GM04503 (cell line): ENCODE measurements at places on chromosomes 2 and 18.

GRCh38 chr2:16931441-16931840 is 265.8 kb upstream of the CYRIA start:
- DNase-seq, result no peak

DNA sequence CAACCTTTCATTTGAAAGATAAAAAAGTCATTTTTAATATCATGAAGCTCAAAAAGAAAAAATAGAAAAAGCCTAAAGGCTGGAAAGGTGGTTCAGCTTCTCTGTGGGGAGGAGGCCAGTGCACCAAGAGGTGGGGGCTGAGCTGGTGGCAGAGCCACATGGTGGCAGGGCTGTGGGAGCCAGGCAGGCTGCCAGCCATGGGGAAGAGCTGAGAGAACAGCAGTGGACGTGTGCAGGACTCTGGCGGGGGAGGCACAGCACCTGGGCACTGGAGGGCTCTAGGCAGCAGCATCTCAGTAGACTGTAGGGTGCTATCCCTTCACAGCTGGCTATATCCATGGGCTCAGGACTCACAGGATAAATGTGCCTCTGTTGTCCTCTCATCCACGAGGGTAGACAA is 47.8 kb downstream of the STK25 start:
- DNase-seq, result no peak

- no peak for DNase-seq
These were observed 62.5 kb downstream of the RPIA start for GRCh38 chr2:88753833-88754584.

DNA sequence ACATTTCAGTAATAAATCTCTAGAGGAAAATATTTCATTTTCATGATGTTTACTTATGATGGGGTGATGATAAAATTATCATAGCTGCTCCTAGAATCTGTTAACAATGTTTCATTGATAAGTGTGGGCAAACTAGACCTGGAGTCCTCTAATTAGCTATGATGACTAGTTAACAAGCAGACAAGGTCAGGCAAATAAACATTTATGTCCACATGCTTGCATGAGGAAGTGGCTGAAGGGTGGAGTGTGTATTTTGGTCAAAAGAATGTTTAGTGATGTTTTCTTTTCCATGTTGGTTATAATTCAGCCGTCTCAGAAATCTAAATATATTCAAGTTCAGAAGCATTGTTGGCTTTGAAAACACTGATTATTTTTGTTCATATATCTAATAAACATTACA is 99.9 kb upstream of the FN1 start:
- DNase-seq, result no peak

DNA sequence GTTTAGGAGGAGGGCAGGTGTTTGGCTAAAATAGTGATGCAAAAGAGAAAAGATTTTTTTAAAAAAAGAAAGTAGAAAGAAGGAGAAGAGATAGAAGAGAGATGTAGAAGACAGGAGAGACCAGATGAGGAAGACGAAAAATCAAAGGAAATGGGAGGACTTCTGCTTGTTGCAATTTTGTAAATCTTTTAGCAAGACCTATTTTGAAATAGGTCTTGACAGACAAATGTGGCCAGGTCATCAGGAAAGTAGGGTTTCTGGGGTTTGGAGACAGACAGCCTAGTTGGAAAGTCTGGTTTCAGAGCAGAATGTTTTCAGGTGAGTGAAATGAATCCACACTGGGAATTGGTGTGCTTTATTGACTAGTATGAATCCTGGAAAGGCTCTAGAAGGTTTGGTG is 104.5 kb upstream of the CAVIN2 start:
- DNase-seq, result no peak

GRCh38 chr2:230902180-230902899 is 22.7 kb downstream of the GPR55 start:
- peak; percentile 11 for DNase-seq

GRCh38 chr2:240834377-240834975 is 14.5 kb upstream of the KIF1A start:
- DNase-seq, result no peak

- DNase-seq, result no peak
These were observed 54.6 kb downstream of the MERTK start for GRCh38 chr2:111952871-111953452.

DNA sequence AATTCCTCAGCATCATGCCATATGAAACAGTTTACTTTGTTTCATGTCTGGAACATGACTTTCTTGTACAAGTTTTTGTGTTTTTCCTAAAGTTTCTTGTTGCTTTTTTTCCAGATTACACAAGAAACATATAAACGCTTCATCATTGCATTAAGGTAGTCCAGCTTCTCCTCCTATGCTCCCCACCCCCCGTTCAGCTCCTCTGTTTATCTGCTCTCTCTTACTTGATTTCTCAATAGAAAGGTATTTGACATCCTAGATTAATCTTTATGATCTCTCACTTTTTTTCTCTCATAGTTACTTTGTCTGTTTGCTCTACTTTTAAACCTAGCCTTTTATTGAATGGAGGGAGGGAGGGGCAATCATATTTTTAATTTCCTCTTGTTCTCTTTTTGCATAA is 25.4 kb downstream of the SLC40A1 start:
- DNase-seq, result no peak

DNA sequence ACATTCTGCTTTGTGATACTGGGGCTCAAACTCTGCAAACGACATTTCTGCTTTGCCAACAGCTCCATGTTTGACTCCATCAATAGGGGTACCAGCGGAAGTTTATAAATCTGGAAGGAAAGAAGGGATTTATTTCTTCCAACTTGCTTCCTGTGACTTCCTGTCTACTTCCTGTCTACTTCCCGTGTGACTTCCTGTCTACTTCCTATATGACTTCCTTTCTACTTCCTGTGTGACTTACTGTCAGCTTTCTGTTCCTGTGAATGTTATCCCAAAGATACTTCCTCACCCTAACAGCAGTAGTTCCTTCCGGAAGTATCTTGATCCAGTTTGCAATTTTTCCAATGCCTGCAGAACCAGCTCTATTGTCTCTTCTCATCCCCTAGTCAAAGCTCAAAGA is 52.0 kb upstream of the MBOAT2 start:
- DNase-seq, result no peak

GRCh38 chr2:219499058-219499307 is 292 bp downstream of the GMPPA start:
- DNase-seq, result no peak

GRCh38 chr2:43754180-43754579 is 19.7 kb upstream of the DYNC2LI1 start:
- DNase-seq, result no peak

DNA sequence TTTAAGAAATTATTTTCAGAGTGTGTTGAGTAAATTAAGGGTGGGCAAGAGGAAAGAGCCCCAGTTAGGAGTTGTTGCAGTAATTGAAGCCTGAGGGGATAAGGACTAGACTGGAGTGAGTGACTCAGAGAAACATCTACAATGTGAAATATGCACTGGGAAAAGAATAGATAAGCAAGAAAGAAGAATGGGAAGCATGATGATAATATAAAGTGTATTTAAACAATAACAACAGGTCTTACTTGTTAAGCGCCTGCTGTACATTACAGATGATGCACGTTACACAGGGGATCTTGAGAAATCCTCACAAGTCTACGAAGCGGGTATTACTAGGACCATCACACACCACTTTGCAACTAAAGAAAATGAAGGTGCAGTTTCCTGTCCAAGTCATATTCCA is 73.6 kb upstream of the STK17B start:
- no peak for DNase-seq

- DNase-seq, result no peak
These were observed 679.7 kb downstream of the NYAP2 start for GRCh38 chr2:226079196-226079595.

GRCh38 chr2:73736855-73737779 is at the start of gene TPRKB:
TSS of gene TPRKB (minus strand) at chr2:73737345. CDS start at chr2:73734569, 2,776 bp downstream.
- peak; percentile 89 for DNase-seq

- no peak for DNase-seq
These were observed 25.2 kb downstream of the KATNAL2 start for GRCh38 chr18:46942646-46943045.

GRCh38 chr2:121304941-121305340 is 19.9 kb upstream of the TFCP2L1 start:
- no peak for DNase-seq

- no peak for DNase-seq
These were observed 48.0 kb upstream of the NRXN1 start for GRCh38 chr2:51079945-51080344.

DNA sequence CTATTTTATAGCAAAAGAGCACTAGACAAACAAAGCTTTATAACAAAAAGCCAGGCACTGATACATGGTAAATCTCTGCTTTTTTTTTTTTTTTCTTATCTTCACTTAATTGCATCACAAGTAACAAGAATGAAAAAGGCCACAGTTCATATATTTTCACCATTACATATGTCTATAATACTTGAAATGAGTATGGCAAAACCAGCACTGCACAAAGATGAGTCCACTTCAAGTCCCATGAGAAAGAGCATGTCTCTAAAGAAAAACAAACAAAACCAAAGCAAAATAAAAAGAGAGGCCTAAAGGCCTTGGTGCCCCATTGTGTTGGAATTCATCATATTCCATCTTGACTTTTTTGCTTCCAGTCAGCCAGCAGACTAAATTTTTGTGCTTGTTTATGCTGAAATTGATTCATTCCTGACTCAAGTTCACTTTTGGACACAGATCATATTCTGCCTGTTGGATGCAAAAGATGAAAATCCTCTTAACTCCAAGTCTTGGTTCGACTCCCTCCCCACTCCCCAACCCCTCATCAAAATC is 264.9 kb upstream of the CCDC68 start:
- DNase-seq, result no peak

GRCh38 chr2:37871456-37872191 is 53.5 kb upstream of the RMDN2 start:
- DNase-seq, result peak; percentile 94

DNA sequence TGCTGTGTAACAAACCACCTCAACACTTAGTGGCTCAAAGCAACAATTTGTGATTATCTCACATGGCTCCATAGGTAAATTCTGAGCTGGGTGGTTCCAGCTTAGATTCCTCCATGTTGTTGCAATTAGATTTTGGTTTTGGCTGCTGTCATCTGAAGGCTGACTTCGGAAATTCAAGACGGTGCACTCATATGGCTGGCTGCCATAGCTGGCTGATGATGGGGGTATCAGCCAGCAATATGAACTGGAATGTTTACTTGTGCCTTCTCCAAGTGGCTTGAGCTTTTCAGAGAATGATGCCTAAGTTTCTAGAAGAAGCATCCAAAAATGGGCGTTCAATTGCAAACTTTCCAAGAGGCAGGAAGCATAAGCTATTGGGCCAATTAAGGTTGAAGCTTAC is 213.1 kb downstream of the GCA start:
- DNase-seq, result no peak

DNA sequence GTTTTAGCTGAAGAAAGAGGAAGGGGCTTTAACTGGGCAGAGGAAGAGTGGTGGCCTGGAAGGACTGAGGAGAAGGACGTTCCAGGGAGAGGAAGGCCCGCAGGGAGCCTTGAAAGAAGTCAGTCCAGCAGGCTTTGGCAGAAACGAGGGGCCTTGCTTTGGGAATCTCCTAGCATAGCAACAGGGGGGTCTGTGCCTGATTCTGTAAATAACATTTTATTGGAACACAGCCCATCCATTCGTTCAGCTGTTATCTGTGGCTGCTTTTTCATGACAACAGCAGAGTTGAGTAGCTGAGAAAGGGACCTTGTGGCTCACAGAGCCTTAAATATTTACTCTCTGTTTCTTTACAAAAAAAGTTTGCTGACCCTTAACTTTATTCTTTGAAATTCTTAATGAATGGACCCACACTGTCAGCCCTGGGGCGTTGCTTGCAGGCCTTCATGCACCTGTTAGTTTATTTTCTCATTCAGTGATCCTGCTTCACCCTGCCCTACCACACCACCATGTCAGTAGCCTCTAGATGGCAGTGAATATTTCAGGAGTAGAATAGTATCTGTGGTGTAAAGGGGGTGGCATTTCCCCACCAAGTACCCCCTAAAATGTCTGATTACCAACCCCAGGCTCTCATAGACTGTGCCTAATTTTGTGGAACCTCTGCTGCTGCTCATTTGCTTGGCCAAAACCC is 61.0 kb downstream of the MGAT5 start:
- no peak for DNase-seq

DNA sequence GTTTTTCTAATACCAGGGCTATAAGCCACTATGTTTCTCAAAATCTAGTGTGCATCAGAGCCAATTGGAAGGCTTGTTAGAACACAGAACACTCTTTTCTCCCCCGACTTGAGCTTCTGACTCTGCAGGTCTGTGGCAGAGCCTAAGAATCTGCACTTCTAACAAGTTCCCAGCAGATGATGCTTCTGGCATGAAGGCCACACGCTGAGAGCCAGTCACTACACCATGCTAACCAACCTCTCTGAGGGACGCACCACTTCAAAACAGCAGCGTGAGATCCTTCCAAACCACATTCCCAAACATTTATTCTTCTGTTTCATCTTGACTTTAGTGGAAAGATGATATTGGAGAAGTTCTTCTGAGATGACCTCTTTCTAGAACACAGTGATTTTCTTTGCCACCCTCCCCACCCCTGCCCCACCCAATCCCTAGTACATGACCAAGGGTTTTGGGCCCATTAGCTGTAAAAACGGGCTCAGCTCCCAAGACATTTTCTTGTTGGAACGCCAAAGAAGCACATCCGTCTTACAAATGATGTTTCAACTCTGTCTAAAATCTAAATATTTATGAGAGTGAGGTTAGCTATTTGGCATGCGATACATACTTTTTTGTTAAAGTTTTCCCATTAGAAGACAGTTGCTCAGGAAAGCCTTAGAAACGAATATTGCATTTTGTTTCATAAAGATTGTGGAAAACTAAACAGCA is 391.9 kb downstream of the TMEM182 start:
- no peak for DNase-seq

DNA sequence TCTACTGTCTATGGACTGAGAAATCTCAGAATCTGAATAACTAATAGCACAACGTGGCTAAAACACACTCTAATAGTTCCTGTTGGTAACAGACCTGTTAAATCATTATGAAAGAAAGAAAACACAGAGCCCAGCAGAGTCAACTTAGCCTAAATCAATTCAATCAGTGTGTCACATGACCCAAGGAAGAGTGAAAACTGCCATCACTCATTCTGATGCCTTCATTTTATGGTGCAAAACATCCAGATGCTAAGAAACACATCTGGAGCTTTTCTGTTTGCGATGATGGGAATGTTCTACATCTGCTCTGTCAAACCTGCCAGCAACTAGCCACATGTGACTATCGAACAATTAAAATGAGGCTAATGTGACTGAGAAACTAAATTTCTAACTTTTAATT is 295.7 kb upstream of the TRIB2 start:
- DNase-seq, result no peak

GRCh38 chr18:74256190-74256589 is 35.6 kb downstream of the CYB5A start:
- DNase-seq, result no peak

- no peak for DNase-seq
These were observed 101.6 kb upstream of the FAM136A start for GRCh38 chr2:70403267-70404053.

- no peak for DNase-seq
These were observed 1.9 kb downstream of the CABLES1 start for GRCh38 chr18:23137097-23137635.

- DNase-seq, result no peak
These were observed 46.4 kb downstream of the PCBP1 start for GRCh38 chr2:70133491-70134322.

- DNase-seq, result no peak
These were observed 126.6 kb upstream of the SLC1A4 start for GRCh38 chr2:64862623-64863022.
